MV-4-11 (cell line): ENCODE measurements at places on chromosomes 11 and 22.

GRCh38 chr22:24483976-24484545 lies 11.1 kb upstream of the UPB1 start:
- DNase-seq = no peak

GRCh38 chr22:22855617-22856308 lies 31.9 kb upstream of the IGLL5 start:
- peak; percentile 42 for DNase-seq

- no peak for DNase-seq
These were observed 47.0 kb upstream of the ARHGAP42 start for GRCh38 chr11:100640071-100640470.

- DNase-seq = no peak
These were observed 18.5 kb upstream of the MUC2 start for GRCh38 chr11:1055990-1056771.

DNA sequence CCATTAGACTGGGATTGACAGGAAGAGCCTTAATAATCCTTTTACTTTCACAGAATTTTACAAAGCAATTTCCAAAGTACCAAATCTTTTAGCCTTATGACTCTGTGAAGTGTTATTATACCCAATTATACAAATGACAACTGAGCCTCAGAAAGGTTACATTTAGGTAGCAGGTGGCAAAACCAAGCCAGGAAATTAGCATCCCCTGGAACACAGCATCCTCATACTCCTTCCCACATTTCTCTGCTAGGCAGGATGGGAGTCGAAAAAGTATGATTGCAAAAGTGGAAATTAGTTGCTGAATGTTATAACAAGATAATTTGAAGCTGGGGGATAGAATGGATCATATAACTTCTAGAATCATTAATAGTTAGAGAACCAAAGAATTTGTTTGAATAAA lies 359.7 kb upstream of the PDGFD start:
- DNase-seq = no peak

DNA sequence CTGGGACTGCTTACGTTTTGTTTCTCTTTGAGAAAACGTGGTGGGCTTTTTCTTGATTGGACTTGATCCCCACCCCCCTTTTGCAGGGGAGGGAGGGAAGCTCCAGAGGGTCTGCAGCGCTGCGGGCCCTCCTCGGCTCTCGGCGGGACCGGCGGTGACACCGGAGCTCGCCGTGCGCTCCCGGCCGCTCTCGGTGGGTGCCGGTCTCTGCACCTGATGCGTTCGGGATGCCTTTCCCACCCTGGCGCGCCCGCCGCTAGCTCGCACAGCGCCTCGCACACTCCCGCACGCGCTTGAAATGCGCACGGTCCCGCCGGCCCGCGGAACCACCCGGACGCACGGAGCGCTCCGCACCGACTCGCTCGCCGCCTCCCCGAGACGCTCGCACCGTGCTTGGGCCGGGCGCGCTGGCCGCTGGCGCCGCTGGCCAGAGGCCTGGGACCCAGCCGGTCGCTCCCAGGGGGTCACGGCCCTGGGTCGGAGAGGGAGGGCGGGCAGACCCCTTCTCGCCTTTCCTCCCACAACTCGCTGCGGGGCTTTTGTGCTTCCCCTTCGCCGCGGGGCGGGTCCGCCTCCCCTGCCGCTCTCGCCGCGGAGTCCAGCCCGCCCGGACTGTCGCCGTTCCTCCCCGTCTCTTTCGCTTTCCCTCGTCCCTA lies 1.0 kb downstream of the ZBTB16 start:
- DNase-seq = no peak

DNA sequence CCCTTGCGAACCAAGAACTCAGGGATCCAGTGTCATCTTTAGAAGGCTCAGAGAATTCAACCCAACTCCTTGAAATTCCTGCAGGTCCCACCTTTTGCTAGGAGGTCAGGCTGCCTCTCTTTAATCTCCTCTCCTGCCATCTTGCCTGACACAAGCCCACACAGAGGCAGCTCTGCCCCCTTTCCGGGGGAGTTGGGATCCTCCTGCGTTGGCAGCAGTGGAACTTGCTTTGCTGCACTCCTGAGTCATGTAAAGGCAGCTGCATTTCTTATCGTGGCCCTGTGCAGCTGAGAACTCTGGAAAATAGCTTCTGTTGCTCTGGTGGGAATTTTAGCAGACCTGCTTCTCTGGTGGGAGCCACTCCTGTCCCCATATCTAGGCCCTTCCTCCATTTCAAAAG lies 142.3 kb upstream of the TBCEL start:
- no peak for DNase-seq

DNA sequence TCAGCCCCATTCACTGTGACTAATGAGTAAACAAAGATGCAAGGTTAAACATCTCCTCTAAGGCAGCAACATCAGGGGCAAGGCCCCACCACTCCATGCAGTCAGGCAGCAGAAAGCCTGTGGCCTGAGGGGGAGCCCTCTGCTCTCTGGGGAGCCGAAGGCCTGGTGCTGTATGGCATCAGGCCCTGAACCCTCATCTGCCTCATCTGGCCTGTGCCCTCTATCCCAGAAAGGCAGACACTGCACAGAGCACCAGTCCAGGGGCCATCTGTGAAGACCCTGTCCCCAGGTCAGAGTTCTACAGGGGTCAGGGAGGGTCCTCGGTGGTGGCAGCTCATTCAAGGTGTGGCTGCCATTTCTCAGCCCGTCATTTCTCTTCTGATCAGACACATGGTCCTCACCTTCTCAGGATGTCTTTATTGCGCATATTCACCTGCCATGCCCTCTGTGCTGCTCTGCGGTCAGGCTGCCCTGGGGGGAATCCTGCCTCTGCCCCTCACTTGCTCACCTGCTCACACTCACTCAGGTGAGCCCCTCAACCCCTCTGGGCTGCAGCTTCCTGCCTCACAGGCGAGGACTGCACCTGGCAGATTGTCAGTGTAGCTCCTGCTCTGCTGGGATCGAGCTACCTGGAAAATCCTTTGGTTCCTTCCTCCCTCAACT lies 103.1 kb upstream of the PITPNB start:
- DNase-seq = no peak

DNA sequence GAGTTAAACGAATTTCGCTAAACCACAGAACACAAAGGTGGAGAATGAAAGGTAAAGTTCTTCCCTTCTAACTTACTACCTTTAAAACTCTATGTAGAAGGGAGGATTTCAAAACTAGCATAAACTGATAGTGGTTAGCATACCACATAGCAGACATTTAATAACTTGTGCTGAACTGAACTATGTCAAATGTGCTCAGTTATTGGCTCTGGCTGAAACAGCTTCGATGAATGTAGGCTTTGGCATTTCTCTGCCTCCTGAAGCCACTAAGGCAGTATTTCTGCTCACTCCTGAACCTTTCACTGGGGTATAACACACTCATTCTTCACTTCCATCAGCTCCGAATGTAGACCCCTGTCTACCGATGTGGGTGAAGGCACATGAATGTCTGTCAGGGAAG lies 1188.1 kb downstream of the LRRC4C start:
- DNase-seq = no peak

- DNase-seq = no peak
These were observed 8.3 kb downstream of the MLC1 start for GRCh38 chr22:50076646-50077535.

DNA sequence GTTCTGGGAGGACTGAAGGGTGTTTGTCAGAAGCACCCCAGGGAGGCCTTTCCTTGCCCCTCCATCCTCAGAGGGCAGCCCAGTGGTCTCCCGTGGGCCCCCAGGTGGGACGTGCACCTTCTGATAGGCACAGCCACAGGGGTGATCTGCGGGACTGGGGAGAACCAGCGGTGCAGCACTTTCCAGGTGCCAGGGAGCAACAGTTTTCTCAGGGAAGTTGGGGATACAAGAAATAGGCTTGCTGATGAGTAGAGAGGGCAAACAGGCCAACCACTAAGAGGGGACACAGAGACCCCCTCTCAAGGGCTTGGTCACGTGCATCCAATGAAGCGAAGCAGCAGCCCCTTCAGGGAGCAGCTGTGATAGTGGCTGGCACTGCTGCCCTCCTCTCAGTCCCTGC lies 107.1 kb upstream of the BID start:
- DNase-seq = no peak

- DNase-seq = no peak
These were observed 12.5 kb upstream of the CHST1 start for GRCh38 chr11:45677770-45678512.

DNA sequence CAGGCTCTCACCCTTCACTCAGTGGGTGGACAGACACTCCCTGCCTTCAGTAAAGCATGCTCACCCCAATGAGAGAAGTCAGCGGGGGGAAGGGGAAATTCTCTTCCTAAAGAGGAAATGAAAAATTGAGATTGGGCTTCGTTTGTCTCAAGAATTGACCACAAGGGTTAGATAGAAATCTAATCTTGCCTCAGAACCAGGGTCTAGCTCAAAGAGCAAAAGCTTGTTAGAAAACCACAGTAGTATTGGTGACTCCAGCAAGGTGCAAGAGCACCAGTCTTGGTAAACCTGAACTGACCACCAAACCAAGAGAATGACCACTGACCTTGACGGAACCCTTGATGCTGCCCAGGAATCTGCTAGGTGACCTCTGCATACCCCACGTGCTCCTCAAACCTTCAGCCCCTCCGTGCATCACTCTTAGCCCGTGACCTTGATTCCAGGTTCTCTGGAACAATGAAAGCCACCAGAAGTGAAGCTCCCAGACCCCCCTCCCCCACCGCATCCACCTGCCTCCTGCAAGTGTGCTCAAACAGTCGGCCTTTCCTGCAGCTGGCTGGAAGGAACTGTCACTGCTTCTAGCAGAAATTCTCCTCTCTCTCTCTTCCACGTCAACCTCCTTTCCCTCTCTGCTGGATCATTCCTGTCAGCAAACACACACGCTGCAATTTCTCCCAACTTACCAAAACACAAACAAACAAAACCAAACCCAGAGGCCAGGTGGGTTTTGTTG lies 3.1 kb upstream of the TMA7B start:
- peak; percentile 93 for DNase-seq

GRCh38 chr11:12845739-12846358 lies 163.3 kb upstream of the RASSF10 start:
- no peak for DNase-seq

GRCh38 chr22:46209262-46209661 lies 40.8 kb downstream of the CDPF1 start:
- no peak for DNase-seq

DNA sequence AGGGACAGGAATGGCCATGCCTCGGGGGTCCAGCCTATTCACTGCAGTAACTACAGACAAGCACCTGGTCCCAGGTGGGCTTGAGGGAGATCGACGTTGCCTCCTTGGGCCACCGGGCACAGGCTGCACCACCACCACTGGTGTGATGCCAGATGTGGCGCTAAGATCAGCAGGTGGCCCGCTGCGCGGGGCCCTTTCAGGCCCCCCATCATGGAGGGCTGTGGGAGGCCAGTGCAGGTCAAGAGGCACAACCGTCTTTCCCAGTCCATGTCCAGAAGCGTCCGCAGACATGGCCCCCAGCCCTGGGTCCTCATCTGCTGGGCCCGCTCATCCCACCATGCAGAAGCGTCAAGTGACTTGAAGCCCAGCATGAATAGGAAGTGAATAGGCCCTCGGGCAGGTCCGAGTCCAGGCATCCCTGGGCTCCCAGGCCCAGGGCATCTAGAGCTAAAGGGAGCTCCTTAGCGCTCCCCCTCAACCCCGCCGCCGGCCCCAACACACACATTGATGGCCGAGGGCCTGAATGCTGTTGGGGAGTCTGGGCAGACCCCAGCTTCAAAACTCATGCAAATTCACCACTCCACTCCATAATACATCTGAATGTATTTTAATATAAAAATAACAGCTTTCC lies 18.3 kb downstream of the FADS3 start:
- no peak for DNase-seq

DNA sequence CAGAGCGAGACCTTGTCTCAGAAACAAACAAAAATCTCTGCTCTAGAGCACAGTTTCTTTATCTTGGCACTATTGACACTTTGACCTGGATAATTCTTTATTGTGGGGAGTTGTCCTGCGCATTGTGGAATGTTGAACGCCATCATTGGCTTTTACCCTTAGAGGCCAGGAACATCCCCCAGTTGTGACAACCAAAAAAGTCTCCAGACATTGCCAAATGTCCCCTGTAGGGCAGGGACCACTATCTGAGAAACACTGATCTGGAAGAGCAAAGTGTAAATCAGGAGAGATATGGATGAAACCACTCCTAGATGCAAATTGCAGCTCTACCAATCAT lies 4.8 kb upstream of the NF2 start:
- DNase-seq = no peak

DNA sequence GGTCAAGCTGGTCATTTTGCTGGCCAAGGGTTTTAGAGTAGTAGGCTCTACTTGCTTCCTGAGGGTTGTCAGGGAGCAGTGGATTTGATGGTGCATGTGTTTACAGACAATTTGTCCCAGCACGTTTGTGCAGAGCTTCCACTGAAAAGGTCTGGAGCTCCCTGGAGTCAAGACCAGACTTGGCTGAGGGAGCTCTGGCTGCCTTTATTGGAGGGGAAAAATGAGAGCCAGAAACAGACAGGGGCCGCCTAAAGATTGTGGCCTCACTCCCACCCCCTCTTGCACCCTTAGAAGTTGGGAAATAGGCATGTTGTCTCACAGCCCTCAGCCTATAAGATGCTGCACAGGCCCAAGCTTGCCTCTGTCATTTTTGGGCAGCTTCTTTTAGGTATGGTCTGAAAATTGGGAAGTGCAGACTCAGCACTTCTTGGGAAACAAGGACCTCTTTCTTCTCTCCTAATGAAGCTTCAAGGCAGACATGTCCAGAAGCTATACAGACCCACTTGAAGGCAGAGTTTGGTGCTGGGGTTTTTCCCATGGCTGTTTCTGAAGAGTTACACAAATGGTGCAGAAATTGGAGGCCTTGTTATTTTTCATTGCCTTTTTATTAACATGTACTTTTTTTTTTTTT lies 55.1 kb downstream of the AMOTL1 start:
- no peak for DNase-seq

GRCh38 chr11:69167916-69168691 lies 12.4 kb downstream of the SMIM38 start:
- no peak for DNase-seq

DNA sequence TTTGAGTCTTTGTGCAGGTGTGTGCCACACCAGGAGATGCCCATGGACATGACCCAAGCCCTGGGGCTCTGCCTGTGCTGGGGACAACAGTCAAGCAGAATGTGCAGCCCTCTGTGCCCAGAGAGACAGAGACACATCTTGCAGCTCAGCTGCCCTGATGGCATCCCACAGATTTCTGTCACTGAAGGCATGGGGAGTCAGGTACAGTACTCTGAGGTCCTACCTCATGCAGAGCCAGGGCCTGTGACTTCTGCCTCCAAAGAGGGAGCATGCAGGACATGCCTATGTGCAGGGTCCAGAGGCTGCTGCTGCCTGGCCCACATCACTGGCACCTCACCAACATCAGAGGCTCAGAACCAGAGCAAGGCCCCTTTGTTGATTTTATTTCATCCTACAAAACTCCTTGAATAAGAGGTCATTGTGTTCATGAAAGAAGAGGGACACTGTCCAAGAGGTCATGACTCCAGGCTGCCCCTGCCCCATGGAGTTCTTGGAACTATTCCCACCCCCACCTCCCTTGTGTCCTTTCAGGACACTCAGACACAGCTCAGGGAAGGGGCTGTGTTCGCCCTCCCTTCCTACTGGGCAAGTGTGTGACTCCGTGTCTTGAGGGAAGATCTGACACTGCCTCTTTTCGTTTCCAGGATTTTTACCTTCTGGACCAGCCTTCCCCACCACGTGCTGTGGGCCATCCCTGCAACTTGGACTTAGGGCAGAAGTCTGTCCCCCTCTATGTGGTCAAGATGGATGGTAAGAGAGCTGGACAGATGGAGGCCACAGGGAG lies 62.3 kb downstream of the BTG4 start:
- no peak for DNase-seq

- peak; percentile 73 for DNase-seq
These were observed 137.8 kb upstream of the BDNF start for GRCh38 chr11:27837895-27838563.
